CD4-positive, alpha-beta T cell treated with Interleukin-17A for 1 hour (primary cell): ENCODE measurements at places on chromosomes 12 and 14.
A peak's percentile ranks its signal among the peaks of the same experiment; 100 is the strongest.

- no peak for DNase-seq
These were observed 59.4 kb upstream of the VSX2 start for GRCh38 chr14:74179856-74180255.

DNA sequence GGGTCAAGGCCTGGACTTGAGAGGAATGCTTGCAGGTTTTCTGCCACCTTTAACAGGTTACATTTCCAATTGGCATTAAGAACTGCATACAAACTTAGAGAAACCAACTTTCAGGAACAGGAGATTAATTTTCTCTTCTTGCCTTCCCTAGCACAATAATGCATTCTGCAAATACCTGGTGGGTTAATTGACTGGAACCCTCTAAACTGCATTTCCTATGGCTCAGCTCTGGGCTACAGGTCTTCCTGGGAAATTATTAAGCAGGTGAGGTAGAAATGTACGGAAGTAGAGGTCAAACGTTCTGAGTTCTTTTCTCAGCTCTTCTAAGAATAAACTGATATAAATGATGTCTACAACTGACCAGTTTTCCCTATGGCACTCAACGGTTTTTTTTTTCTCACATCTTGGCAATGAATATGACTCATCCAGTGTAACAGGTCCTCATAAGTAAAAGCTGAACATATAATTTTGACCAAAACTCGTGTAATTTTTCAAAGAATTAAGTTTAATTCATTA, 144.9 kb upstream of the PELI2 start:
- DNase-seq = no peak

GRCh38 chr12:107369006-107369405, 275.7 kb upstream of the CRY1 start:
- DNase-seq = no peak

DNA sequence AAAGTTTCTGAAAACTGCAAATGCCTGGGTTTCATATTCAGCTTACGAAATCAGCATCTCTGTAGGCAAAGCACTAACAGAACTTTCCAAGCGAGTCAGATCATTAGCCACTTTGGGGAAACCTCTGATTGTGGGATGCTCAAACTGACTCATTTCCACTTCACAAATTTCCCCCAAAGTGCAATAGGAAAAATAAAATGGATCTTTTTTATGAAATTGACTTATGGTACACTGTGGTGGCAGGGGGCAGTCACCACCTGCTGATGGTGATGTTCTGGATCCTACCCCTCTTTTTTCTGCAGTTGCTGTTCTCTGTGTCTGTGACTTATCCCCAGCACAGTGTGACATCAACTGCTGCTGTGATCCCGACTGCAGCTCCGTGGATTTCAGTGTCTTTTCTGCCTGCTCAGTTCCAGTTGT, 5.6 kb downstream of the TCTN1 start:
- DNase-seq = no peak

DNA sequence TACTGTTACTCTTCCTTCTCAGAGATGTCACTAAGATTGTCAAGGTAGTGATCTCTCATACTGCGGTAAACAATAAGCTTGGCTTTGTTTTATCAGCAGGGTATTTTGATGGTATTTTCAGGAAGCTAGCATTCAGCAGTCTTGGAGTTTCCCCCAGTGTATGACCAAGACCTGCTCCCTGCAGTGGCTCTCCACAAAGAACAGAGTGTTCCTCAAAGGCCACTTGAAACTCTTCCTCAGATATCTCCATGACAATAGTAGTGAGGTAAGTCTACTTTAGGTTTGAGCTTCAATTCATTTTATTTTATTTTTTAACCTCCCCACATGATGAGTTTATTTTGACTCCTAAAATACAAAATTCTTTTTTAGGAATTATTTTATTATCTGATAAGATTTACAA, 74.0 kb upstream of the G2E3 start:
- DNase-seq = no peak

DNA sequence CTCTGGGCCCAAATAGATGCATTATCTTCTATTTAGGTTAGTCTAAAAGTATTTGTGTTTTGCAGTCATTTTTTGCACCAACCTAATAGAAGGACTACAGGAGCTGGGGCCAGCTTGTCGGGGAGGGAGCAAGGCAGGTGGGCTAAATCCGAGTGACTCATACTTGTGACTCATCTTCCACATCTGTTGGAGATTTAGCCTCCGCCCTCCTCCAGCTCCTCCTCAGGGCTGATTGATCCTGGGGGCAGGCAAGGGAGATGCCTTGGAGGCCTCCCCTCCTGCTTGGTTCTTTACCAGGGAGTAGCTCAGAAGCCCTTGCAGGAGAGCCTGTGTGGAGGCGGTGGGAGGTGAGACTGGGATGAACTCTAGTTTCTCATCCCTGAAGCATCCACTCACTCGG, 27.9 kb downstream of the RHOF start:
- no peak for DNase-seq

DNA sequence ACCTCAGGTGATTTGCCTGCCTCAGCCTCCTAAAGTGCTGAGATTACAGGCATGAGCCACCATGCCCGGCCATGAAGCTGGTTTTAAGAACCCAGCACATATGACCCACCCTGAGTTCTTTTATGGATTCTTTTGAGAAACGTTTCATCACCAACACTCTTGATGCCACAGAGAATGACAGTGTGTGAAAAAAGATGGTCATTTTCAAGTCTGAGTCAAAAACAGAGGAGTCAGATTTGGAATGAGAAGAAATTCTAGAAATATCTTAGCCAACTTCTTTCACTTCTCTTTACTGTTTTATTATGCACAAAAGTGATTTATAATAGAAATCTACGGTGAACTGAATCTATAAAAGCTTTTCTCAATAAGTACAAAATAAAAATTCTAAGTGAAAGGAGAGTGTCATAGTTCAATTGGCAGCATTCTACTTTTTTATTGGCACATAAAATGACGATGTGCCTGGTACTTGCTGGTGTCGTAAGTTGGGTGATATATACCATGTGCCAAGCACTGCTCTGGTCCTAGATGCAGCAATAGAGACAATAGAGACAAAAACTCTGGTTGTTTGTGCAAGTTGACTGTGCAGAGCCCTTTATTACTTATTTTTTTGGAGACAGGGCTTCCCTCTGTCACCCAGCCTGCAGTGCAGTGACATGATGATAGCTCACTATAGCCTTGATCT, 33.9 kb downstream of the CCDC177 start:
- DNase-seq = no peak

- no peak for DNase-seq
These were observed 212.6 kb downstream of the PTPRO start for GRCh38 chr12:15534874-15535273.

DNA sequence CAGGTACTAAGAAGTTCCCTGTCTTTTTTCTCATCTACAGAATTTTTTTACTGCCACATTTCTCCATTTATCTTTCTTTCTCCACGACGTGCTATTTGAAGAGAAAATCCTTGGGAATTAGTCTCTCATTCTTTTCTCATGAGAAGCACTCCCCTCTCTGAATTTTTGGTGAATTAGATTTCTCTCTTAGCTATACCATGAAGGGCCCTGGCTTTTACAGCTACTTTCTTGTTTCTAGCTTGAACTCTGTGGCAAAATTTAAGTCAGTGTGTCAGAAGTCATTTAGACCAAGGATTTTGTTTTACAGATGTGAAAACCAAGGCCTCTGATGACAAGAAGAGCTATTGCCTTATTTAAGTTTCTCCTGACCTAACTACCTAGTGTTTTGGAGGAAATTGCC, 213.1 kb downstream of the AEBP2 start:
- no peak for DNase-seq

- peak; percentile 11 for DNase-seq
These were observed 481.8 kb downstream of the TMEM117 start for GRCh38 chr12:44317651-44318126.

- no peak for DNase-seq
These were observed 56.2 kb downstream of the DUSP16 start for GRCh38 chr12:12506496-12506890.

DNA sequence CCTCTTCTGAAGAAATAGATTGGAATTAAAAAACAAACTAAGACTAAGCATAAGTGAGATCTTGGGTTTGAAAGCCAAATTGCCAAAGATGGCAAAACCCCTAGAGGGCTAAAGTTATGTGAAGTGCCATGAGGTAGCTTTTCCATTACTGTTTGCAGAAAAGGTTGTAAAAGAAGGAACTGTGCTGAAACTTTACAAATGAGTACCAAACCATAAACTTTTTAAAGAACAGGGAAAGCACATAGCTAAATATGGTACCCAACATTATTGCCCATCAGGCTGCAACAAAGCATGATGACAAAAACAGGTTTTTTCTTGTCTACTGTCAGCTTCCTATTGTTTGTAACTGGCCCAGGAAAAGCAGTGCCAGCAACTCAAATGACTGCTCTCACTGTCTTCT, 224.2 kb downstream of the RAD51B start:
- DNase-seq = no peak

- no peak for DNase-seq
These were observed 40.2 kb downstream of the FOXN4 start for GRCh38 chr12:109268896-109269295.

DNA sequence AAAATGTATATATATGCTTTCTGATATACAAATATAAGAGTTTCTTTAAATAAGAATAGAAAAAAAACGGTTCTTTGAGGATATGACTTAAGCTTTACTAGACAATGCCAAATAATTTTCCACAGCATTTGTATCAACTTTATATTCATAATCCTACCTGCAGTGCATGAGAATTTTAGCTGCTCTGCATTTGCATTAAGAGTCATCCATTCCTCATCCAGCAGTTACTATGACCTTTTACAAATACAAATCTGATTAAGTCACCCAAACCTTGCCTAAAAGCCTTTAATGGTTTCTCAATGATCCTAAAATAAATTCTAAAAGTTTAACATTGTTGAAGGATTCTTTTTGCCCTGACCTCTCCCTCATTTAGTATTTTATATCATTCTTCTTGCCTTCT, 116.5 kb downstream of the MGAT4C start:
- no peak for DNase-seq

DNA sequence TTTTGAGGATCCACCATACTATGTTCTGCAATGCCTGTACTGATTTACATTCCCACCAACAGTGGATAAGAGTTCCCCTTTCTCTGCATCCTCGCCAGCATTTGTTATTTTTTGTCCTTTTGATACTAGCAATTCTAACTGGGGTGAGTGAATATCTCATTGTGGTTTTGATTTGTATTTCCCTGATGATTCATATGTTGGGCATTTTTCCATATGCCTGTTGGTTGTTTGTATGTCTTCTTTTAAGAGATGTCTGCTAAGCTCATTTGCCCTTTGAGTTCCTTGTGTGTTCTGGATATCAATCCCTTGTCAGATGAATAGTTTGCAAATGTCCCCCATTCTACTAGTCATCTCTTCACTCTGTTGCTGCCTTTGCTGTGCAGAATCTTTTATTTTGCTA, 49.0 kb upstream of the MSRB3 start:
- no peak for DNase-seq

- peak; percentile 20 for DNase-seq
These were observed 14.4 kb downstream of the ART4 start for GRCh38 chr12:14828892-14829291.

- no peak for DNase-seq
These were observed 1.8 kb upstream of the AKT1 start for GRCh38 chr14:104797115-104798044.

DNA sequence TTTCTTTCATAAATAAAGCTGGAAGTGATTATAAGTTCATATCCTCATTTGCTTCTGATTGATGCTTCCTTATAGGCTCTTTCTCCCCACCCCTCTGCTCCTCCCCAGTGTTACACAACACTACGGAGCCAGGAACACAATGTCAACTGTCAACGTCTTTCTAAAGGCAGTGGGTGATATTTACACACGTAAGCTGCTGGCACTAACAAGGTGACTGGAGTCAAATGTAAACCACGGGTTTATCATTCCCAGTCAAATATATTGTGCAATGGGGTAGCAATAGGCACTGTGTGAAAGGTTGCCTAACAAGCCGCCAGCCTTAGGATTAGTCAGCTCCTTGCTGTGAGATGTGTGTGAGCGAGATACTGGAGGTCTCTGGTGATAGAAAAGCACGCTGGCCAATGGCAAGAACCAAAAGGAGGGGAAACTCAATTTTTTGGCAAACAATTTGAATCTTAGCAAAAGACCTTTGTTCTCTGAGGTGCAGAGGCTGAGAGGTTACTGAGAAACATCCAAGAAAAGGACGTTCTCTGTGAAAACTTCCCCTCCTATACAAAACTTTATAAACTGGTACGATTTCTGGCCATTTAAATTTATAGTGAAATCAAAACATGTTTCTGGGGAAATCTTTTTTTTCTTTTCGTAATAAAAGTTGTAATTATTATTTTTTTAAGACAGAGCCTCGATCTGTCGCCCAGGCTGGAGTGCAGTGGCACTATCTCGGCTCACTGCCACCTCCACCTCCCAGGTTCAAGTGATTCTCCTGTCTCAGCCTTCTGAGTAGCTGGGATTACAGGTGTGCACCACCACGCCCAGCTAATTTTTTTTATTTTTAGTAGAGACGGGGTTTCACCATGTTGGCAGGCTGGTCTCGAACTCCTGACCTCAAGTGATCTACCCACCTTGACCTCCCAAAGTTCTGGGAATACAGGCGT, 22.3 kb upstream of the HECTD1 start:
- no peak for DNase-seq

DNA sequence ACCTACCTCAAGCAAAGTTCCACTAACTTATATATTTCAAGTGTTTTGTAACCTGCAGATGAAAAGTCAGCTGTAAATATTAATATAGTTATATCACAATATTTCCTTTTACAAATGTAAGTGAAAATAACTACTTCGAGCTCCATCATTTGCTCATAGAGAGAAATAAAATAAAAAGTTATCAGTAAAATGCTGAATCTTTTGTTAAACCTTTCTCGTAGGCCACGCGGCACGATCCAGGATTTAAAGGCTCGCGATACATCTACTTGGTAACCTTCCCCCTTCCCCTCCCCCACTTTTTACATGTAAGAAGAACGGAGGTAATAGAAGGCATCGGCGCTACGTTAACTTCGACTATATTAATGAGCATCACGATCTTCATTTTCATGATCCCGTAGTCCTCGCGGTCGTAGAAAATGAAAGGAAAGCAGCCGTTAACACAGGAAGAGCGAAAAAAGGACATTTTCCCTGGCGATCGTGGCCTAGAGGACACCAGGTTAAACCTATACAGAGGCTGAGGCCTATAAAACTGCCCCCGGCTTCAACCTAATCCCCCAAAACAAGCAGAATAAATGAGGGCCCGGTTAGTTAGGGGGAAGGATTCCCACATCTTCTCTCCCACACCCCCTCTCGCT, 508 bp downstream of the HNRNPC start:
- DNase-seq = peak; percentile 63

DNA sequence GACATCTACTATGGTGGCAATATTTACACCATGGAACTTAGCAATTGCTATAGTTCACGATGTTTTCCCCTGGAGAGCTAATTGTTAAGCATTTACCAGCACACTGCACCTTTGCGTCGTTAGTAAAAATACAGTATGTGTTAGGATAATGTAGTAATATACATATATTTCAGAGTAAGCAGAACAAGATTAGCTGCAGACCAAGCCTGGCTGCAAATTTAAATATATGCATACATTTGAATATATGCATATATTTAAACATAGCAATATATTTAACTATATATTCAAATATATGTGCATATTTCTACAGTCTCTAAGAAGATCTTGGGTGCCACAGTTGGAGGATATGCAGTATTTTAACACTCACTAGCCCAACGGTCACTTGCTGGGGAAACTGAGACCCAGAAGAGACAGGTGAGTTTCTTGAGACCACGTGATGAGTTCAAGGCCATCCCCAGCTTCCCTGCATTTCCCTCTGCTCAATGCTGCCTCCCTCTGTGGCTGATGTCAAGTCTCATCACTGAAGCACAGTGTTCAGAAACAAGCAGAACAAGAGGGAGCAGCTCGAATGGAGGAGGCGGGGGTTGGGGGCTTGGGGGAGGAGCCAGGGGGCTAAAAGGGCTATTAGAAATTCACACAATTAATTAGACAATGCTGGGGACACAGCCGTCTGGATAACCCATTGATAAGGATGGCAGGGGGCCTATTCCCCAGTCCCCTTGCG, 708.0 kb downstream of the MED13L start:
- DNase-seq = no peak
